ENCODE measurements at places on chromosomes 7 and 10. TPM values are rescaled to one million over a fixed set of nuclear protein-coding genes. Genes with fewer than 3 reads are reported as not detected.

GIMAP6 gene
- total RNA-seq: not detected

MRC1 gene
- not detected for total RNA-seq

UBN2 gene
- total RNA-seq: 21.9 TPM

C10orf62 gene
- total RNA-seq: not detected

TMEM178B gene
- 0.99 TPM for total RNA-seq

ZFAND2A gene
- total RNA-seq: 18.3 TPM

DNA sequence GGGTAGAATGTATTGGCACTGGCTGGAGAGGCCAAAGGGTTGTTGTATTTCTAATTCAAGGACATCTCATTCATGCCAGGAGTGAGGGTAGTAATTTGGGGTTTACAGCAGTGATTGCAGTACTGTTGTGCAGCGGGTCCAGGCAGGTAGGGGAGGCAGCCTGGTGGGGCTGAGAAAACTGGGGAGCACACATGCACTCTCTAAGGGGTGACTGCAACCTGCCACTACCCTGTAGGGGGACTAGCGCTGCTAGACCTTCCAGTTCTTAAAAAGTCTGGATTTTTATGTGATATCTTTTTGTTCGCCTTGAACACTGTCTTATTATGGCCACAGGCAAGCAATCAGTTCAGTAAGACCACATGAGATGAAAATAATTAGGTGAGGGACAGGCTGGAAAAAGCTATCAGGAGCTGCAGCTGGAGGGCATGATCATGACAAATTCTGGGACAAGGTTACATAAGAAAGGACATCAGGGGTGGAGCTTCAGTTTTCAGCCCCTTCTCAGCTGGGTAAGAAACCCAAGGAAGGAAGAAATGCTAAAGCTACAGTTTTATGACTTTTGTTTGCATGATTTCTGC lies 149.0 kb downstream of the ARHGAP21 start:
- no peak for DNase-seq

GRCh38 chr7:158869876-158870275 lies 13.5 kb downstream of the DYNC2I1 start:
- DNase-seq: no peak

GRCh38 chr10:83078160-83078559 lies 1061.1 kb upstream of the GHITM start:
- DNase-seq: no peak

GRCh38 chr7:107080533-107080932 lies 36.0 kb downstream of the PRKAR2B start:
- no peak for DNase-seq

DNA sequence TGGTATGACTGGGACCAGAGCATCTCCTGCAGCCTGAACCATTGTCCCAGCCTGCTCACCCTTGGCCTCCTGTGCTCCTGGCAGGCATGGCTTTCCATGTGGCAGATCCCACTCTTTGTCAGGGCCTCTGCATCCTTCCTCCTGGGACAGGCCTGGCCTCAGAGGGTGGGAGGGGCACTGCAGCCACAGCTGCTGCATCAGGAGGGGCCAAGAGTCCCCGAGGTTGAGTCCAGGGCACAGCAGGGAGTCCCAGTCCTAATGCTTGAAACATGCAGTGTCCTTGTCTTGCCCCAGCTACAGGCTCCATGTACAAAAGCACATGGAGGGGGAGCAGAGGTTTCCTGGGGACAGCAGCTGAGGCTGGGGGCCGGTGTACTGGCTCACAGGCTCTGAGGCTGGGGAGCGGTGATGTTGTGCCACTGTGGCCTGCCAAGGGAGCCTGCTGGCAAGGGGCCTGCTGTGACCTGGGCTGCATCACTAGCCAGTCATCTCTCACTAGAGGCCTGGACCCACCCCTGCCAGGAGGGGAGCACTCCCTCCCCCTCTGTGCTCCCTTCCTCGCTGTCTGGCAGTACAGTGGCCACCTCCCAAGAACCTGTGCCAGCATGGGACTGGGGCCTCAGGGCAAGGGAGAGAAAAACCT lies 144.8 kb downstream of the ZNF248 start:
- no peak for DNase-seq

DNA sequence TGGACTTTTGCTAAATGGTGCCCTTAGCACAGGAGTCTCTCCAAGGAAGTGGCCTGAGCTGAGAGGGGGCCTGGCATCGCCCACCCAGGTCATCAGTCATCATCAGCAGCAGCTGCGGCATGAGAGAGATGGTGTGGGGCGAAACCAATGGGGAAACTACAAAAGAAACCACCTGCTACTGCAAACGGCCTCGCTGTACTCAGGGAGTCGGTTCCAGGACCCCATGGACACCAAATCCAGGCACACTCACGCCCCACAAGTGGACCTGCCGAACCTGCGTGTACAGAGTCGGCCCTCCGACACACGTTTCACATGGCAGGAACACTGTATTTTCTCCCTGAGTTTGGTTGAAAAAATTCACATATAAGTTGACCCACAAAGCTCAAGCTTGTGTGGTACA lies 37.8 kb downstream of the DIP2C start:
- no peak for DNase-seq

- no peak for DNase-seq
Measured at GRCh38 chr7:49297958-49298357, 373.6 kb downstream of the CDC14C start.

DNA sequence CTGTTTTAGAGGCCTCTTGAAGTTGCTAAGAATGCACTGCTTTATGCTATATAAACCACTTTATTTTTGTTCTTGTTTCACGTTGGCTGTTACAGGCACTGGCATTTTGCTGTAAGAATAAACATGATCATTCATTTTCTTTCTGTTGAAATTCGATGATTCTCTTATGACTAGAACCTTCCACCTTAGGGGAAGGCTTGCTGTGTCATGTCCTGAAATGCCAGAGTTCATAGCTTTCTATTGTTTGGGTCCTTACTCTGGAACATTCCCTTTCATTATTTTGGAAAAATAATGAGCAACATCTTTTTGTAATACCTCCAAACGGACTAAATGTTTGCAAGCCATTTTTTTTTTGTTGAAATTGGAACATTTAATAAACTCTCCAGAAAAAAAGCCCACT lies 495.1 kb upstream of the POT1 start:
- DNase-seq: no peak

- DNase-seq: peak; percentile 88
Measured at GRCh38 chr10:124417895-124418725, 613 bp downstream of the OAT start.

- DNase-seq: no peak
Measured at GRCh38 chr7:23654508-23654907, 25.5 kb upstream of the FAM221A start.

GRCh38 chr10:6563075-6563474 lies 17.0 kb downstream of the PRKCQ start:
- DNase-seq: peak; percentile 48

DNA sequence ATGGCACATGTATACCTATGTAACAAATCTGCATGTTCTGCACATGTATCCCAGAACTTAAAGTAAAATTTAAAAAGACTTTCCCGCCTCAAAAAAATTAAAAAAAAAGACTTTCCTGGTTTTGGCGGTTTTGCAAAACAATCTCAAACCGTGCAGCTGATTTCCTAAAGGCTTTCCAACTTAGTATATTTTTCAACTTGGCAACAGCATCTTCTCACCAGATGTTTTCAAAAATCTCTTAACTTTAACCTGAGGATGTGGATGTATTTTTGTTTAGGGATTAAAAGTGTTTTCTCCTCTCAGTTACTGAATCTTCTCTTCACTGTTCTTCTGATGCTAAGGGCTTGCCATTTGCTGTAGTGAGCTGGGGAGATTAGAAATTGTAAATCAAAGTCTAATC lies 96.5 kb upstream of the PLPP4 start:
- no peak for DNase-seq

DNA sequence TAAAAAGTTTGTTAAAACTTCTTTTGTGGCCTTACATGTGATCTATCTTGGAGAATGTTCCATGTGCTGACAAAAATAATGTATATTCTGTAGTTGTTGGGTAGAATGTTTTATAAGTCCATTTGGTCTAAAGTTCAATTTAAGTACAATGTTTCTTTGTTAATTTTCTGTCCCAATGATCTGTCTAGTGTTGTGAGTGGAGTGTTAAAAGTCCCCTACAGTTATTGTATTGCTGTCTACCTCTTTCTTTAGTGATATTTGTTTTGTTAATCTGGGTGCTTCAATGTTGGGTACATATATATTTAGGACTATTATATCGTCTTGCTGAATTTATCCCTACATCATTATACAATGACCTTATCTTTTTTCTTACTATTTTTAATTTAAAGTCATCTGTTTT lies 6.9 kb downstream of the TMEM140 start:
- no peak for DNase-seq

DNA sequence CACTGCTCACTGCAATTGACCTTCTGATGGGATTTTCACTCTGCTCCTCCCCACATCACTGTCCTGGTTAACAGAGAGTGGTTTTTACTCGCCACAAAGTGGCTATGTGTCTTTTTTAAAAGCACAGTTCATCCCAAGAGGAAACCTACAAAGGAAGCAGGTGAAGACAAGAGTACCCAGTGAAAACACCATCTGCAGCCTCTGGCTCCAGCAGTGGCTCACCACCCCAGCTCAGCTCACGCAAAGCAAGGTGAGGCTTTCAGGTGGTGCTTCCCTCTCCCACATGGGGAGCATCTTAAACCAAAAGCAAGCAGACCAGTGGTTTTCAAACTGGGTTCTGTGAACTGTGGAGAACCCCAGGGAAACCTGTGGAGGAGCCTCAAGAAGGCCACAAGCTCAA lies 14.0 kb downstream of the DLG5 start:
- no peak for DNase-seq

DNA sequence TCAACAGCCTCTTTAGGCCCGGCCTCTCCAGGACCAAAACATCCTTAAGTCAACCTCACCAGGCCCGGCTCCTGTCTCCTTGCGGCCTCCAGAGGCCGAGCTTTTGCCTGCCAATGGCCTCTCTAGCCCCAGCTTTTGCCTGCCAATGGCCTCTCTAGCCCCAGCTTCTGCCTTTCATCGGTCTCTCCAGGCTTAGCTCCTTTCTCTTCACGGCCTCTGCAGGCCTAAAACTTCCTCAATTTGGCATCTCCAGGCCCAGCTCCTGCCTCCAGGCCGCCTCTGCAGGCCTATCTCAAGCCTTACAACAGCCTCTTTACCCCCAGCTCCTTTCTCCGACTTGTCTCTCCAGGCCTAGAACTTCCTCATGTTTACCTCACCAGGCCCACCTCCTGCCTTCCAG lies 15.7 kb upstream of the TMEM248 start:
- DNase-seq: no peak

GRCh38 chr7:27921081-27921836 lies 181.3 kb downstream of the TAX1BP1 start:
- DNase-seq: no peak

- DNase-seq: no peak
Measured at GRCh38 chr10:118407777-118408176, 65.7 kb upstream of the FAM204A start.

DNA sequence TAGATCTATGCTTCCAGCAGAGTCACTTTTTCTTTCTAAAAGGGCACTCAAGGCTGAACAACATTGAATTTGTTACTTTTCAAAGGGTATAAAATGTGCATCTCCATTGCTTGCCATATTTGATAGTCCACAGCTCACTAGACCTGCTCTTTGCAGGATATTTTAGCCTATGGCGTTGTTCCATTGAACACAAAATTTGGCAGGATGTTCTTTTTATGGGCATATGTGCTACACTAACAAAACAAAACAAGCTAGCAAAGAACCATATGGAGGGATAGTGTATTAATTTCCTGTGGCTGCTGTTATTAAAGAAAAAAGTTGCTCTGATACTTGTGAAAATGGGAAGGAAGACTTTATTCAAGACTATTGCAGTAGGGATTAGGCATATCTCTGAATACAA lies 828.7 kb downstream of the TYW1 start:
- no peak for DNase-seq

- peak; percentile 60 for DNase-seq
Measured at GRCh38 chr7:152859781-152860191, 100.2 kb downstream of the ACTR3B start.

DNA sequence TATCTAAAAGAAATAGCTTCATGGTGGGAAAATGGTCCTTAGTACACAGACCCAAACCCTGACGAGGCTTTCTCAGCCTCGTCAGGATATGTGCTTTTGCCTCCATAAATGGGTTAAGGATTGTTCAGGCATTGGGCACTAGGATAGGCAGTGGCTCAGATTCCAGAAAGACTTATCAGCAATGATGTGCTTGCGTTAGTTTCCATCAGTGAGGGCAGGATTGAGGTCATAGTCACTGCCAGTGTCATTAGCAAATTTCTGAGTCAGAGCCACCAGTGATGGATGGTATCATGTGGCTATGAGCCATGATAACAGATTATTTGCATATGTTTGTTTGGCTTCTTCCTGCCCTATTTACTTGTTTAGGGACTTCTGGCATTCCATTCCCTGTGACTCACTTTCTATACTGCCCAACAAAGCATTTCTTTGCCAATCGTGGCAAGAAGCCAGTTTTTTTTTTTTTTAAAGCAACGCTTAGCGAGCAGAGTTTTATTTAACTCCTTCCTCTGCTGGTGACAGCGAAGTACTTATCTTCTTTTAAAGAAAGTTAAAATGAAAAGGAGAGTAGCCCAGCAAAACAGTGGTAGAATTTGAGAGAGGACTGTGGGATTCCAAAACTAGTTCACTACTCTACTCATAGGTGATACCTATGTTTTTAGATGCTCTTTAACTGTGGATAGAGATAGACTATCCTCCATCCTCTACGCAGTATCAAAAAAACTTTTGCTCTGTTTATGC lies 44.4 kb downstream of the MYPN start:
- DNase-seq: no peak

DNA sequence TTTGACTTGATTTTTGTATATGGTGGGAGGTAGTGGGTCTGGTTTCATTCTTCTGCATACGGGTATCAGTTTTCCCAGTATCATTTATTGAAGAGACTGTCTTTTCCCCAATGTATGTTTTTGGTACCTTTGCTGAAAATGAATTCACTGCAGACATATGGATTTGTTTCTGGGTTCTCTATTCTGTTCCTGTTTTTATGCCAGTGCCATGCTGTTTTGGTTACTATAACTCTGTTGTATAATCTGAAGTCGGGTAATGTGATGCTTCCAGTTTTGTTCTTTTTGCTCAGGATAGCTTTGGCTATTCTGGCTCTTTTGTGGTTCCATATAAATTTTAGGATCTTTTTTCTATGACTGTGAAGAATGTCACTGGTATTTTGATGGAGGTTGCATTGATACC lies 836 bp downstream of the ECD start:
- no peak for DNase-seq

GRCh38 chr7:44139311-44140010 lies 1.7 kb downstream of the MYL7 start:
- DNase-seq: no peak

DNA sequence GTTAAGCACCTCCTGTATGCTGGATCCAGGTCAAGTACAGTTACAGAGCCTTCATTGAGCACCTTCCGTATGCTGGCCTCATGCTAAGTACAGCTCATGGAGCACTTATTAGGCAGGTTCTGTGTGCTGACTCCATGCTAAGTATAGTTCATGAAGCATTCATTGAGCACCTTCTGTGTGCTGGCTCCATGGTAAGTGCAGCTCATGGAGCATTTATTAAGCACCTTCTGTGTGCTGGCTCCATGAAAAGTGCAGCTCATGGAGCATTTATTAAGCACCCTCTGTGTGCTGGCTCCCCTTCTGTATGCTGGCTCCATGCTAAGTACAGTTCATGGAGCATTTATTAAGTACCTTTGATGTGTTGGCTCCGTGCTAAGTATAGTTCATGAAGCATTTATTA lies 30.5 kb downstream of the MMD2 start:
- DNase-seq: no peak

GRCh38 chr10:105161149-105161548 lies 520.1 kb downstream of the SORCS3 start:
- no peak for DNase-seq
